ENCODE measurements at places on chromosomes 7 and 10.

DNA sequence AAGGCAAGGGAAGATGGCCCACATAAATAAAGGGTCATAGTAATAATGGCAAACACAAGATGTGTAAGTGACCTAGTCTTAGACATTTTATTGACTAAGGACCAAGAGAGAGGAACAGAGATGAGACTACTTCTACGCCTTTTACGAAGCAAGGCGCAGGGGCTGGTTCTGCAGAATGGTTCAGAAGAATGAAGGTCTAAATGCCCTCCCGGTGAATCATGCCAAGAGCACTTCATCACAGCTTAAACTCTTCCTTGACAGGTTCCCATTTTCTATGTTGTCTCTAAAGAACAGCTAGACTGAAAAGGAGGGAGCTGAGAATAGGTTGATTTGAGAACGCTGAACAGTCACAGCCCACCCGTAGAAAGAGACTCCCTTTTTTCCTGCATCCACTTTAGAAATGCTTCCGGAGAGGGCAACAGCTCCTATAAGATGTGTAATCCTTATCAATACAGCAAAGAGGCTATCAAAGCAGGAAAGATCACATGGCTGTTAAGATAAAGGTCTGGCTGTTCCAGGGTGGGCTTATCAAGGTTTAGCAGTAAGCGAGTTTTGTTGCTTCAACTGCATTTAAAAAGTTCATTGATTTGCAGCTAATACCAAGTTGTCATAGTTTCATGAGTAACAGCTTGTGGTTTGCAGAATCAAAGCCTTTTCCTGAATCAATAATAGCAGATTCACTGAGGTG, 93.4 kb upstream of the AUTS2 start:
- DNase-seq: no peak

DNA sequence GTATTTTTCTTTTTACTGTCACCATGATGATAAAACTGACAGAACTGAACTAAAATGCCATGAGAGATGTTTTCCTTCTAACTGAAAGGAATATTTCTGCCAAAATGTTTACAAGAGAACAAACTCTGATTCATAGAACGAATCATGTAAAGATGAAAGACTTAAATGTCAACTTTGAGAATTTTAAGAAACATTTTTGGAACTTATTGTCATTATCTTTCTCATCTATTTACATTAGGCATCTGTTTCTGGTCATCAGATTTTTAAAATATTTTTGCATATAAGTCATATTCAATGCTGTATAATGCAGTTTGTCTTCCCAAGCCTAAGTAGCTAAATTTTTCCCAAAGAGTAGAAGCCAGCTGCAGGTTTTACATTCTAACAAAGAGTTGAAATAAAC, 358.5 kb downstream of the TFEC start:
- DNase-seq: no peak

DNA sequence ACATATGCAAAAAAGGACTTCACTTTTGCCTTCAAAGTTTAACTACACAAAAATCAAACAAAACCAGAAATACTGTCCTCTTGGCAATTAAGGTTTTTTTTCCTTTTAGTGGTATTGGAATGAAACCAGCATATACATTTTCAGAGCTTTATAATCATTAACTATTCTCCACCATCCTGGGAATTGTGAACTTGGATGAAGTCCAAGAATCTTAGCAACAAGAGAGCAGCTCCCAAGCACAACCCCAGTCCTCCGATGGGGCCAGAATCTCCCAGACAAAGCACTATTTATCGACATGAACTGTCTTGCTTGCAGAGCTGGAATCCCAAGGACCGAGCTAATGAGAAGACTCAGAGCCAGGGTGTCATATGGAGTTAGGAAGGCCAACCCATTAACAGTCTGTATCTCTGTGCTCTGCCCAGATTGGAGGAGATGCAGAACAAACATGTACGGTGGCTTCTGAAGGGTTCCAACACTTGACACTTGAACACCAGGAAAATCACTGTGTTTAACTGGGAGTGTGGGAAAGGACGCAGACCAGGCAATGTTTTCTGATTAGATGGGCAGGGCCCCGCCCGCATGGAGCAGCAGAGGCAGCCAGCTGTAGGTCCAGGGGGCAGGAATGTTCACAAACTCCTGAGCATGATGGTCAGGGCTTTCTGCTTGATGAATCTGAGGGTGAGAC, 35.5 kb downstream of the PPP1R3C start:
- no peak for DNase-seq

DNA sequence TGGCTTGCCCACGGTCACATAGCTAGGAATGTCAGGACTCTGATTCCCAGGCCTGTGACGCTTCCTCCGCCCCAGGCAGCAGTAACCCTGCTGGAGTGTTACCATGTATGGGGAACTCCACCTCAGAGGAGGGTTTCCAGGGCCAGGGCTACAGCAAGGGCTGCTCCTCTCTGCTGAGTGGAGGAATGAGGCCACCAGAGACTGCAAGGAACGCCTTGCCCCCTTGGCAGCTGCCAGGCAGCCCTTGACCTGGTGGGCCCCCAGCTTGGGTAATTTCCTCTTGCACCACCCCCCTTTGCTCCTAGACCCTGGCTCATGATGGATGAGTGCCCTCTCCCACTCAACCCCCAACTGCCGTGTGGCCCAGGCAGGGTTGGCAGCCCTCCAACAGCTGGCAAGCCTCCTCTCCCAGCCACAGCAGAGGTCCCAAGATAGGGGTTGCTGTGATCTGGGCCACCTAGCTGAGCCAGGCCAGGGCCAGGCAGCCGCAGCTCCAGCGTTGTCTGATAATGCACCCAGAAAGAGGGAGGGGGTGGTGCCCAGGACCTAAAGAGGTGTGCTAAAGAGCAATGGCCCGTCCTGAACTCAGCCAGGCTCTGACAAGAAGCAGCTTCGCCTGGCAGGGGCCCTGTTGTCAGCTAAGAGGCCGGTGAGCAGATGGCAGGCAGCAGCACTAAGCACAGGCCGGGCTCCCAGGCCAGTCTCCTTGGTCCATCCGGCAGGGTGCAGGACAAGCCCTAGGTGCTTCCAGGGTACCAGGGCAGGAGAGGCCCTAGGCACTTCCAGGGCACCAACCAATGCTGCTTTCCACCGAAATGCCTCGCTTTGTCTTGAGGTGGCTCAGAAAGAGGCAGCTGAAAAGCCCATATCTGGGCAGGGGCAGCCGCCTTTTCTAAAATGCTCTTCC, 35.4 kb downstream of the DRGX start:
- no peak for DNase-seq

GRCh38 chr10:44178856-44179255, 206.0 kb downstream of the CXCL12 start:
- DNase-seq: no peak

DNA sequence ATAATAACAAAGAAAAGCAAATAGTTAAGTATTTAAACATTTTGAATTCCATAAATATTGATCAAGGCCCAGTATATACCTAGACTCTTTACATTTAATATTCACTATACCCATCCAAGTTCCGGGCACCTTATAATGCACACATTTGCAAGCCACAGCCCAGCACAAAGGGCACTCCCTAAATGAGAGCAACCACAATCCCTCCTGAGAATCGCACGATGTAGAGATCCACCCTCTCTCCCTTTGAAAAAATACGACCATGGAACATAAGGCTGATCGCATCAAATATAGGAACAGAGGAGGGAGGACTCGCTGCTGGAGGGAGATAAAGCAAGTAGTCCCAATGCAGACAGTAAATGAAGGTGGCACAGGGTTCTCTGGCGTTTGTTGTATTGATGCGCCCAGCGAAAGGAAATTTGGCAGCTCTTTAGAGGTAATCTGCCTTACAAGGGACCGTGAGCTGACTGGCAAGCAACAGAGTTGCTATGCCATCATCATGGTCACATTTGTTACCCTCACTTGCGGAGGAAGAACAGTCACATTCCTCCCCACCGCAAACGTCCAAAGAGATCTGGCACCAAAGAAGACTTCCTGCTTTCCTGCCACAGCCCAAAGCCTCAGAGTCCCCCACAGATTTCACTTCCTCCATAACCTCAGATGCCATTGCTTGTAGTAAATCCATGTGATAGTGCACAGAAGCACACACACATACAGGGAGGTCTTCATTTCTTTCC, 16.1 kb upstream of the TAS2R40 start:
- DNase-seq: no peak

GRCh38 chr10:122421054-122421625, 33.3 kb upstream of the ARMS2 start:
- DNase-seq: no peak

- DNase-seq: no peak
Observed at GRCh38 chr7:99155211-99155610, 11.3 kb upstream of the SMURF1 start.

DNA sequence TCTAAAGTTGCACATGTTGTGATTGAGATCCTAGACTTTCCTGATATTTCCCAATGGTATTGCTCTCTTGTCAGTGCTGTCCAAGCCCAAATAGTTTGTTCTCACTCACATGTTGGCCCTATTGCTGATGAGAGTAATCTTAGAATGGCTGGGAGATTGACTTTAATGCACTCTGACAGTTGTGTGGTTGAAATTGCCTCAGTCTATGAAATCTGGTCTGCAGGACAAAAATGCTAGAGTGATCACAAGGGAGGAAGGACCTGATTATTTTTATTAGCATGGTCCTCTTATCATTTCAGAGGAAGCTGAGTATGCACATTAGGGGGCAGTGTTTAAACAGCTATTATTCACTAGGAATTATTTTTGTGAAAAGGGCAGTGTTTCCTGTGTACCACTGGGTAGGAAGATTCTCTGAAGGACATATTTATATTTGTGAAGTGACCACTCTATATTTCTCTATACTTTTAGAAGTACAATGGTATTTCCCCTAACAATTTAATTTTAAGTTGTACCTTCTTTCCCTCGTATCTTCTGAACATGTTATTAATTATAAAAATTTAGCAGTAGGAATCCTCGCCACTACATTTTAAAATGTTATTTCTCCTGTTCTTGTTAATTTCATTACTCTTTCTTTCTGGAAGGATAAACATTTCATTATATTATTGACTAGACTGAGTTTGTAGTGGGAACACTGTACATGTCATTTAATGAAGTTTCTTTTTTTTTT, 64.4 kb downstream of the SUGCT start:
- DNase-seq: no peak

GRCh38 chr7:135910393-135911036, 66.6 kb downstream of the MTPN start:
- no peak for DNase-seq

DNA sequence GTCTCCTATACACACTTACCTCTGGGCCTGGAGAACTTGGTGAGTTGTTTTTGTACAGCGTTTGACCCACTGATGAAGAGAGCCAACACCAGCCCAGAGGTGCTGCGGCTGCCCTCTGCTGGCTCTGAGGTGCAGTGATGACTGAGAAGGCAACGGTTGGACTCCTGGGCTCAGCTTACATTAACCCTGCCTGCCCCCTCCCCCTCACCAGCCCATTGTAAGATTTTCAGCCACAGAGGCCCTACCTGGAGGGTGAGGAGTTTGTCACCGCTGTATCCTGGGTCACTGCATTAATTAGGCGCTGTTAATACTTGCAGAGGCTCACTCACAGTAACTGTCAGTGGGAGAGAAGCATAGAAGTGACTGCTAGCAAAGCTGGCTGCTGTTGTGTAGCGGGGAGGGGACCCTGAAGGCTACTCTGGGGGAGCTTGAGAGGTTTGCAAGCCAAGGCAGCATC, 19.0 kb upstream of the ANKRD2 start:
- DNase-seq: peak; percentile 11

DNA sequence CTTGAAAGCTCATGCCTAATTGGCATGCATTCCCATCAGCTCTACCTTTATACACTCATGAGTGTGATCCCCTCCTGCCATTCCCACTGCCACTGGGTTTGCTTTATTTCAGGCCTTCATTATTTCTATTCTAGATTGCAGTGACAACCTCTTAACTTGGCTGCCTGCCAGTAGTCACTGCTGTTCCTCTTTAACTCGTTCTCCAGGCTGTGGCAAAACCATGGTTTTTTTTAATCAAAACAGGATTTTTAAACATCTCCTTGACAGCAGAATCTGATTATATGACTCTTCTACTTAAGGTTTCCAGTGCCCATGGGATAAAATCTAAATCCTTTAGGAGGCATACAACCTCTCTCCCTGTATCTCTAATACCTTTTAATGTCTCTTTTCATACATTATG, 223.7 kb upstream of the PCDH15 start:
- DNase-seq: no peak

All from T-helper 2 cell (primary cell).